ENCODE measurements at places on chromosomes 3 and 15.
A peak's percentile ranks its signal among the peaks of the same experiment; 100 is the strongest.

DNA sequence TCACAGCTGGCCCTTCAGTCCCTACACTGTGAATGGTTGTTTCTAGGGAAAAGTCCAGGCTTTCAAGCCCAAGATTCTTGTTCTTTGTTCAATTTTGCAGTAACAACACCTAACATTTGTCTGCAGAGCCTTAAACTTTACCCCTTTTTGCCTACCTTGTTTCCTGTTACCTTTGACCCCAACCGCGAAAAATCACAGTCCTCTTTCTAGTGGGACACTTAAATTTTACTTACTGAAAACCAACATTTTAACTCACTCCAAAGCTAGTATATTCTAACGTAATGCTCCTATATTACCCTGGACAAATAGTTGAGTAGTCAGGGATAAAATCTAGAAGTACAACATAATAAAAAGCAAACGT, 649 bp upstream of the PIK3CB start:
- DNase-seq, result peak; percentile 17

DNA sequence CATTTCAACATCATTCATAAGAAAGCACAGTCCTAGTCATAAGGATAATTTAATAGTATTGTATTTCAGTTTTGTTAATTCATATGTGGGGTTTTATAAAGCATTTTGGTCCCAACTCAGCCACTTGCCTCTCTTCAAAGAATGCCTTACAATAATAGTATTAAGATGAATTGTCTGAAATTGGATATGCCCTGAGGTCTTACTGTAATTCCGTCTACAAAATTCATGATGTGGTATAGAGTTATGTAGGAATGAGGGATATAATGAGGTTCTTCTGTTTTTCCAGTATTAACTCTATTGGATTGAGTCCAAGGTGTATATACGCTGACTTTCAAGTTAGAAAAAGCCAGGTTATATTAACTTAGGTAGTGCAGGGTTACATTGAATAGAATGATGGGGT, 177.0 kb downstream of the GOLIM4 start:
- DNase-seq, result no peak

DNA sequence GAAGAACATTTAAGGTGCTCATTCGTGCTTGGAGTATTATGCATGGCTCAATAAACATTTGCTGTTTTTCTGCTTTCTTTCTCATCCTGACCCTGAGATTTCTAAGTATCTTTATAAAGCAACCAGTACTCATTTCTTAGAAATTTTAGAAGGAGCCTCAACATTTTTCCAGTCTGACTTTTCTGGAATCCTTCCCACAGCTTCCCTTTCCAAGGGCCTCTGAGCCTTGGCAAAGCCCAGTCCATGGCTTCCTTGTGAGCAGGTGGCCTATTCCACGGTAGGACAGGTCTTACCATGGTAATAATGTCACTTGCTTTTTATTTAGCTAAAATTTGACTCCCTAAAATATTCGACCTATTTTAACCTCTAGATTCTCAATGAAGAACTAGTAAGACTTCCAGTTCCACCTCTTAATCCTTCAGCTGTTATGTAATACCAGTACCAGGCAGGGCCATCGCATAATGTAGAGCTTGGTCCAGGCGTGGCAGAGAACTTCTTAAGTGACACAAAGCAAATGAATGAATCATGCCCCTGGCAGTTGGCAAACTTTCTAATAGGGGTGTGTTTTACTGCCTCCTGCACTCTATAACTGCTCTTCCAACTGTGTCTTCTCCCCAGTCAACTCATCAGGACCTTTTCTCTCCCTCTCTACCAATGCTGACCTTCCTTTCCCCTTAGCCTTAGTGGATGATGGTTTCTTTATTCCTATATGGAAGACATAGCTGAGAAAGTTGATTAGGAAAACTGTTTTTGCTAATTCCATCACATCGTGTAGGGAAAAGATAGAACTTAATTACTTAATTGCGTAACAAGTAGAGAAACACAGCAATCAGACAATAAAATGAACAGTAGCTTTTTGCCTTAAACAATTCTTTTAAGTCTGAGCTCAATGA, 894 bp upstream of the TM4SF4 start:
- DNase-seq, result no peak

- no peak for DNase-seq
These were observed 29.4 kb upstream of the SLCO2A1 start for GRCh38 chr3:134059035-134059601.

GRCh38 chr3:131903988-131904415, 130.8 kb downstream of the CPNE4 start:
- DNase-seq, result no peak

DNA sequence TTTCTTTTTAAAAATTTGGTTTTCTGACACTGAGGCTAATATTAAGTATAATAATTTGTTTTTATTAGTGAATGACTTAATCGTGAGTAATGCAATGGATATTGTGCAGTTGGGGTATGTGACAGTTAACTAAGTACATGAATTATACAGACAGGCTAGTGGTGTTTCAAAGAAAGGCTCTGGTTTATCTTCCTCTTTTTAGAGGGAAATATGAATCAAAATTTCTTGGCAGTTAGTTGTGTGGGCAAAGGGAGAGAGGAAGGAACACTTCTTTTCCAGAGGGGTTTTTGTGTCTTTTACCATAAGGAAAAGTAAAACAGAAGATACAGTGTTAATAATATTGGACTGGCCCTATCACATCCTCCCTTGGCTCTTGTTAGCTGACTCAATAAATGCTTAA, 2.7 kb downstream of the ZNF654 start:
- no peak for DNase-seq

- no peak for DNase-seq
These were observed 5.2 kb downstream of the KBTBD13 start for GRCh38 chr15:65081758-65082157.

GRCh38 chr3:125212509-125213363, at the start of gene SLC12A8:
Gene SLC12A8, minus strand, starts transcription at chr3:125212748. Its CDS starts 1,399 bp downstream, at chr3:125211349.
- no peak for DNase-seq

- no peak for DNase-seq
These were observed 26.4 kb downstream of the CD47 start for GRCh38 chr3:108064293-108064887.

- no peak for DNase-seq
These were observed 396.5 kb downstream of the EPHA3 start for GRCh38 chr3:89503891-89504391.

GRCh38 chr3:148175214-148175613, 522.5 kb upstream of the AGTR1 start:
- DNase-seq, result no peak

GRCh38 chr3:141707741-141708203, 30.3 kb upstream of the RNF7 start:
- DNase-seq, result no peak

DNA sequence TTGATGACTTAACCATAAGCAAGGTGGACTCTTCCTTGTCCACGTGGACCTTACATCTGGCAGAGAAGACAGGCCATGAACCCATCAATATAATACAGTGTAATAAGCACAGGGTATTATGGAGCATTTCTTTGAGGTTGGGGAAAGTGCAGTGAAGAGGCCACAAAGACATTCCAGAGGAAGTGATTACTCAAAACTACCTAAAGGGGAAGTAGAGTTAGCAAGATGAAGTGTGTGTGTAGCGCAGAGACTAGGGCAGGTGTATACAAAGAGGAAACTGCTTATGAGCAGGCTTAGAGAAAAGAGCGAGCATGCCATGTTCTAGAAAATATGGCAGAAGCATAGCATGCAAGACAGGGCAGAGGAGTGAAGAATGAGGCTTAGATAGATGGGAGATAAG, 17.9 kb downstream of the CP start:
- peak; percentile 79 for DNase-seq

DNA sequence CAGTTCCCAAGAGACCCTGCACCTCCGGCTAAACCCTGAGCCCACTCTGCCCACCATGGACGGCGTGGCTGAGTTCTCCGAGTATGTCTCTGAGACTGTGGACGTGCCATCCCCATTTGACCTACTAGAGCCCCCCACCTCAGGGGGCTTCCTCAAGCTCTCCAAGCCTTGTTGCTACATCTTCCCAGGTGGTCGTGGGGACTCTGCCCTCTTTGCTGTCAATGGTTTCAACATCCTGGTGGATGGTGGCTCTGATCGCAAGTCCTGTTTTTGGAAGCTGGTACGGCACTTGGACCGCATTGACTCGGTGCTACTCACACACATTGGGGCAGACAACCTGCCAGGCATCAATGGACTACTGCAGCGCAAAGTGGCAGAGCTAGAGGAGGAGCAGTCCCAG, 4.0 kb downstream of the MAP1A start:
- no peak for DNase-seq

DNA sequence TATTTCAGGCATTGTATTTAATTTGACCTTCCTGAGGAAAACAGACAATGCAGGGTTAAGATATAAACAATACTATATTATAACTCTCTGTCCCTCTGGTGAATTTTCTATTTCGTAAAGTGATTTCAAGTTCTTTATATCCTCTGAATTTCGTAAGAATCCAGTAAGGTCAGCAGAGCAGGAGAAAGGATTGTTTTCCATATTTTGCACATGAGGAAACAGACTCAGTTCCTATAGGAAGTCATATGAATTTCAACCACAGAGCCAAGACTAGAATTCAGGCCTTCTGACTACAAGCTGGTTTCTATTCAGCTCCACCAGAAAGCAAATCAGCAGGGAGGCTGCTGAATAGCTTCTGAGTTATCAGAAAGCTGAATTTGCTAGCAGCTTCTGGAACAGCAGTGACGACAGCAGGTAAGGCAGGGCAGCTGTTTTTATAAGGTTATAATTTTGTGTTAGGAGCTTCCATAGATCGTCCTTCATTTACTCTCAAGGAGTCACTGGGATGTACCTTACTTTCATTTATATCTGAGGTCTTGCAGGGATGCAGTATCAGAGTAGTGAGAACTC, 11.1 kb upstream of the PLAAT1 start:
- no peak for DNase-seq

Data from OCI-LY7 (cell line).